MM.1S (cell line): ENCODE measurements at places on chromosomes 2 and 18.

- no peak for DNase-seq
Measured at GRCh38 chr18:2606335-2606734, 35.0 kb downstream of the NDC80 start.

GRCh38 chr18:10247021-10247741 is 207.3 kb upstream of the APCDD1 start:
- no peak for DNase-seq

- DNase-seq = no peak
Measured at GRCh38 chr2:15633043-15633970, 41.6 kb downstream of the DDX1 start.

- no peak for DNase-seq
Measured at GRCh38 chr18:41504316-41504715, 450.7 kb upstream of the PIK3C3 start.

DNA sequence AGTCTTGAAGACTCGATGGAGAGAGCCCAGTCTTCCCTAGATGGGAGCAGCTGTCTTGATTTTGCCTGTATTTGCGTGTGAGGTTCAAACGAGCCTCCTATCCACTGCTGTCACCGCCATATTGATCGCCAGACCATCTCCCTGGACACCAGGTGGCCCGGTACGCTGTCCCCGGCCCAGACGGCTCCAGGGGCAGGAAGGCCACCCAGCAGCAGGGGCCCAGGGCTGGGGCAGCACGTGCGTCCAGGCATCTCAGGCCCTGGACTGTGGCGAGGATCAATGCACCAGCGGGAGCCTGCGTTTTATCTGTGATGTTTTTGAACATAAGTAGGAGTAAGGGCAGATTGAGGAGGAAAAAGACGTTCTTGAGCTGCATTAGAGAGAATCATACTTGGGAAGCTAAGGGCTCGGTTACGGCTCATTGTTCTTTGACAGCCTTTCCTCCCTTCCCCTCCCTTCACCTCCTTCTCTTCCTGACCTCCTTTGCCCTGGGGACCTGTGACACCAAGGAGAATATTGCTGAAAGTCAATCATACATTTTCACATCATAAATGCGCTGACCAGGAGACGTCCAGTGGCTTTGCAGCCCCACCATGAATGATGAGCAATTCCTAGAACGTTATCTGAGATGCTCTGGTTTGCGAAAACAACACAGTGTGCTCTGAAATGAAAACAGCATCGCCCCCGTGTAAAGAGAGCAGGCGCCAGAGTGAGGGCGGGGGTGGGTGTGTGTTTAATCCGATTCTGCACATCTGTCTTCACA is 711.2 kb upstream of the SALL3 start:
- no peak for DNase-seq

DNA sequence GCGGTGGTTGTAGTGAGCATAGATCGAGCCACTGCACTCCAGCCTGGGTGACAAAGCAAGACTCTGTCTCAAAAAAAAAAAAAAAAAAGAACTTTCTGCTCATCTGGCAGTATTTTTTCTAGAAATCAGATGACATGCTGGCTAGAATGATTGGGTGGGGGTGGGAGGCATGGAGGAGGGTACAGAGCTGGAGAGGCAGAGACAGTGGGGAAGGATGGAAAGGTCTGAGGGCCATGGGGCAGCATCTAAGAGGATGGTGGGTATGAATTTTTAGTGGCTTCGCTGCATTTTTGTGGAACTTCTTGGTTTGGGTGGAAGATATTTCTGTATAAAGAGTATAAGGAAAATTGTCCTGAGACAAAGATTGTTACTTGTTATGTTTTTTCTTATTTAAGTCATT is 23.3 kb downstream of the ARMC9 start:
- DNase-seq = no peak

GRCh38 chr2:190137561-190137960 is 75.0 kb upstream of the MSTN start:
- no peak for DNase-seq

DNA sequence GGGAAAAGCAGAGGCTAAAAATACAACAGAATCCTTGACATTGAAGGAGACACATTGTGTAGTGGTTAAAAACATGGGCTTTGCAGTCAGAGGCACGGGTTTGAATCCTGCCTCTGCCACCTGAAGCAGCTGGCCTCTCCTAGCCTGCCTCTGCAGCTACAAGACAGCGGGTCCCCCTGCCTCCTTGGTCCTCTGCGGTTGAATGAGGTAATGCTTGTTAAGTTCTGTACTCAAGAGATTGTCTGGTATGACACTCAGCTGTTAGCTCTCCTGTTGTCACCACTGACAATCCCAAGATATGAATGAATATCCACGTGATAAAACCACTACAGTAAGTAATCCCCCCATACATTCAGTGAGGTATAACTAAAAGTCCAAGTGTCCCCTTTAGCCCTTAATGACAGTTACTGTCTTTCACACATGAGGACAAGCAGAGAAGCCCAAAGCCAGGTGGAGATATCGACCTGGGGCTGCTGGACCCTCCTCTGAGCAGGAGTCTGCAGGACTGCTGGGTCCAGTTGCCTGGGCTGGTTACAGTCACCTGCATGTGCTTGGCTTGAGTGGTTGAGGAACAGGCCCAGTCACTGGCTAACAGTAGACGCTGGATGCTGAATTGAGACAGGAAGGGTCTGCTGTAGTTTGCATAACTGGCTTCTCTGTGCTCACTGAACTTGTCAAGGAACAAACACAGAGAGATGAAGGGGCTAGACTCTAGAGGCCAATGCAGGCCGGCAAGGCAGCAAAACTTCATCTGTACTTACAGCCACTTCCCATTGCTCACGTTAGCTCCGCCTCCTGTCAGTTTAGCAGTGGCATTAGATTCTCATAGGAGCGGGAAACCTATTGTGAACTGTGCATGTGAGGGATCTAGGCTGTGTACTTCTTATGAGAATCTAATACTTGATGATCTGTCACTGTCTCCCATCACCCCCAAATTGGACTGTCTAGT is 85.5 kb downstream of the TGFA start:
- no peak for DNase-seq

DNA sequence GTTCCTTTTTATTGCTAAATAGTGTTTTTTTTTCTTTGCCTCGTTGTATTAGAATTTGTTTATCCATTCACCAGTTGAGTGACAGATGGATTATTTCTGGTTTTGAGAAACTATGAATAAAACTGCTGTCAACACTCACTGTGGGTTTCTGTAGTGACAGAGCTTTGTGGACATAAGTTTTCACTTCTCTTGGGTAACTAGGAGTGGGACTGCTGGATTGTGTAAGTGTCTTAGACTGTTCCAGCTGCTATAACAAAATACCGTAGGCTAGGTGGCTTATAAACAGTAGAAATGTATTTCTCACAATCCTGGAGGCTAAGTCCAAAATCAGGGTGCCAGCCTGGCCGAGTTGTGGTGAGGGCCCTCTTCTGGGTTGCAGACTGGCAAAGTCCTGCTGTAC is 71.9 kb downstream of the TNFRSF11A start:
- no peak for DNase-seq

GRCh38 chr2:241689306-241689705 is 2.7 kb upstream of the DTYMK start:
- DNase-seq = no peak

DNA sequence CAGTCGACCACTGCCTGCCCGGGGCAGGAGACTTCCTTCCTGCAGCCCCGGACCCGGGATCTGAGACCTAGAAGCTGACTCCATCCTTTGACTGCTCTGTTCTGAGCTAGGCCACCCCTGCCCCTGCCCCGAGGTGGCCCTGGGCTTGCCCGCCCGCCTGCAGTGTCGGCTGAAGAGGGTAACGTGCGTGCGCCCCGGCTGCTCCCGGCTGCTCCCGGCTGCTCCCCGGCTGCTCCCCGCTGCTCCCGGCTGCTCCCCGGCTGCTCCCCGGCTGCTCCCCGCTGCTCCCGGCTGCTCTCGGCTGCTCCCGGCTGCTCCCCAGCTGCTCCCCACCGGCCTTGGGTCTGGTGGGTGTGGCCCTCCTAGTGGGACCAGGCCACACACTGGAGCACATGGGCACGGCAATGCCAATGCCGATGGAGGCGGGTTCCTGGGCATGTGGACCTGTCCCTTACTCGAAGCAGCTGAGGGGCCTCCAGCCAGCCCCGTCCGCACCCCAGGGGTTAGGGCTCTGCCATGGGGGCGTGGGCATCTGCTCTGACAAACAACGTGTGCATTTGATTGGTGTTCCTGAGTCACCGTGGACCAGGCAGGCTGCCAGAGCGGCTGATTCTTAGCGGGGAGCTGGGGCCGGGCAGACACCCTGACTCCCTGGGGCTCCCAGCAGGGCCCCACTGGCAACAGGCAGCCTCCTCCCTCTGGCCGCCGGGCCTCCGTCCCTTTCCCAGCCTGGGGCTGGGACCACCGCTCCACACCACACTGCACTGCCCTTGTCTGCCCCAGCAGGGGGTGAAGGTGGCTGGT is 2.0 kb upstream of the GAL3ST2 start:
- no peak for DNase-seq

- DNase-seq = no peak
Measured at GRCh38 chr18:13403786-13404549, 185.4 kb downstream of the LDLRAD4 start.
